ENCODE measurements at places on chromosomes 5 and 9. TPM values are rescaled to one million over a fixed set of nuclear protein-coding genes. Genes with fewer than 3 reads are reported as not detected.

Gene OR1Q1
- not detected for total RNA-seq

Gene ARID3C
- not detected for total RNA-seq

Gene HMCN2
- total RNA-seq = not detected

Gene TUT7
- total RNA-seq = 11.1 TPM

Gene TRPM6
- total RNA-seq = 1.6 TPM

Gene ADAM19
- 19.3 TPM for total RNA-seq

Gene NR2F1-AS1
- 1.2 TPM for total RNA-seq

DNA sequence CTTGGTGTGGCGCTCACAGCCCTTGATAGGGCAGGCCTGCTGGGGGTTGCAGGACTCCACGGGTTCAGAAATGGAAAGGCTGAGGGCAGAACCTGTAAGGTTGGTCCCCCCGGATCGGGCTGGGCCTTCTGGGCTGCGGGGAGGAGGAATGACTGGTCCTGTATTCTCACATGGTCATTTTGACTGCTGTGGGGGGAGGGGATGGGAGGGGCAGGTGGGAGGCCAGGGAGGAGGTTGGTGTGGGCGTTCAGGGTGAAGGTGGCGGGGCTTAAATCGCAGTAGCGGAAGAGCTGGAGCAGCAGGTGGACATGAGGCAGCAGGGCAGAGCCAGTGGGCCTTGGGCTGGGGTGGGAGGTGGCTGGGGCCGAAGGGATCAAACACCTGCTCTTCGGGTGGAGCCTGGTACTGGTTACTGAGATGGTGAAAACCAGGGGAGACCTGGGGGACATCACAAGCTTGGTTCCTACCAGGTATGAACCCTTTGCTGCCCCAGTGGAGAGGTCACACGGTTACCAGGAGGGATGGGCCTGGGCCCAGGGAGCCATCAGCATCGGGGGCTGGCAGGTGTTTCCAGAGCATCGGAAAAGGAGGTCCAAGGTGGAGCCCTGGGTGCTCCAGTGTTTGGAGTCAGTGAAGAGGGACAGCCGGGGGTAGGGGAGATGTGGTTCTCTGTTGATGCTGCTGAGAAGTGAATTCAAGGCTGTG lies 1.8 kb downstream of the MRPS2 start:
- DNase-seq = no peak

- peak; percentile 26 for DNase-seq
Measured at GRCh38 chr5:109191153-109191558, 218.6 kb downstream of the PJA2 start.

- no peak for DNase-seq
Measured at GRCh38 chr9:4182831-4183230, 117.0 kb downstream of the GLIS3 start.

GRCh38 chr5:172059661-172060100 lies 53.2 kb upstream of the FBXW11 start:
- no peak for DNase-seq

- no peak for DNase-seq
Measured at GRCh38 chr9:133761641-133762248, 23.6 kb upstream of the SARDH start.

- DNase-seq = no peak
Measured at GRCh38 chr5:155278532-155278931, 265.0 kb downstream of the KIF4B start.

All from epithelial cell of proximal tubule (primary cell).